Thyroid gland (tissue), 4 donors: ENCODE measurements at places on chromosomes 7 and 10. TPM values are rescaled to one million over a fixed set of nuclear protein-coding genes. Genes with fewer than 3 reads are reported as not detected.

The SAMD9 gene
- 7.5 TPM for total RNA-seq

The RSPH10B2 gene
- 2.6 TPM for total RNA-seq

The IRF5 gene
- 5.2 TPM for total RNA-seq

The CAV1 gene
- 490 TPM for total RNA-seq

The CACNA2D1 gene
- total RNA-seq, result 81.7 TPM

The KIAA1217 gene
- 67.3 TPM for total RNA-seq

- DNase-seq, result no peak
These were observed 172.4 kb downstream of the PRPF18 start for GRCh38 chr10:13759168-13759567.

DNA sequence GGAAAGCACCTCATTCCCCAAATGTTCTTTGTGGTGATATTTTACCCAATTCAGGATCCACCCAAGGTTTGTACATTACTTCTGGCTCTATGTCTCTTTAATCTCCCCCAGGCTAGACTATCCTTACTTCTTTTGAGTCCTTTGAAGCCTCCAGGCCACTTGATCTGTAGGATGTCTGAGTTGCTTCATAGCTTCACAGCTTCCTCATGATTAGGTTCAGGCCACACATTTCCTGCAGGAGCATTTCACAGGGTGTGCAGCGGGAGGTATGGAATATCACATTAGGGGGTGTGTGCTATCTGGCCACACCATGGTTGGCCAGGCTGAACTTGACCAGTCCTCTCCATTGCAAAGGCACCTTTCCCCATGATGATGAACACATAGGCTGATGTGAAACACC, 18.7 kb downstream of the TSPAN15 start:
- no peak for DNase-seq

GRCh38 chr7:155896531-155897263, 84.4 kb upstream of the SHH start:
- DNase-seq, result no peak

DNA sequence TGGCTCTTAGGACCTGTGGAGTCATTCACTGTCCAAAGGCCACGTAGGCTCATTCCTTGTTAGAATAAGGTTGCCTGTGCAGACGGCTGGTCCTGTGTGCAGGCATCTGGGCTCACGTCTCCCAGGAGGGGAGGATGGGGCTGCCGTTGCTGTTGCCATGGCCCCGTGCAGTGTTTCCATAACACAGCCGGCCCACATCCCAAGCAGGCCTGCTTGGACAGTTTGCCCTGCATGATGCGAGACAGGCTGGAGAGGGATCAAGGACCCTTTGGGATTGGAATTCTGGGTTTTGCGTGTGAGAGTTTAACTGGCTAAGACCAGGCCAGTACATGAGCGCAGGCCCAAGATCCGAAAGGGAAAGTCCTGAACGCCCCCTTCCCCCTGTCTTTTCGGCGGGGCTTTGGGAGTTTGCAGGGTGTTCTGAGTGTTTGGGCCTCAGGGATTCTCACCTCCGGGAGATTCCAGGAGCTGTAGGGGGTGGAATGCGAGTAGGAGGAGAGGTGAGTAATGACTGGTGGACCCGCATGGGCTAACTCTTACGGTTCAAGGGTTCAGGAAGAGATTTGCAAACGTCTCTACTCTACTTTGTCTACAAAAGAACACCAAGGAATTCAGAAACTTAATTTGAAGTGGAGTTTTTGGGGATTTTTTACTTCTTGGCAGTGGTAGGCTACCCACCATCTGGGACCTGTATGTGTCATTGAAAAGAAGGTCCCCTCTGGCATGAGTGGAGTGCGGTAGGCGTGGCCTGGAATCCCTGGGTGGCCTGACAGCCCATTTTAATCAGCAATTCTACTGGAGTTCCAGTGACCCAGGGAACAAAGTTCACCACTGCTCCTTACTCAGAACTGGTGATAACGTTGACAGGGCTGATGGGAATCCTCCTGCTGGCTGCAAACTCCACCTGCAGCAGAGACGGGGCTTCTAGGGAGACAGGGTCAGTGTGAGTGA, 125.4 kb downstream of the ITIH5 start:
- peak; percentile 44 for DNase-seq

- no peak for DNase-seq
These were observed 30.5 kb downstream of the NPS start for GRCh38 chr10:127579640-127580039.

GRCh38 chr10:77442699-77443189, 194.9 kb downstream of the KCNMA1 start:
- no peak for DNase-seq

DNA sequence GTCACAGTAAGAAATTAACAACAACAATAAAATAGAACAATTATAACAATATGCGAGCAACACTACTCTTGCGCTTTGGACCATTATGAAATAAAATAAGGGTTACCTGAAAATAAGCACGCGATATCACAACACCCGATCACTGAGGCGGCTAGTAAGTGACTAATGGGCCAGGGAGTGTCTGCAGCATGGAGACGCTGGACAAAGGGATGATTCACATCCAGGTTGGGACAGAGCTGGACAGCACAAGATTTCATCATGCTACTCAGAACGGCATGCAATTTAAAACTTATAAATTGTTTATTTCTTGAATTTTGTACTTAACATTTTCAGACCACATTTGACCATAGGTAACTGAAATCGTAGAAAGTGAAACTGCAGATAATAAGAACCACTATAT, 15.6 kb downstream of the HIBADH start:
- no peak for DNase-seq

DNA sequence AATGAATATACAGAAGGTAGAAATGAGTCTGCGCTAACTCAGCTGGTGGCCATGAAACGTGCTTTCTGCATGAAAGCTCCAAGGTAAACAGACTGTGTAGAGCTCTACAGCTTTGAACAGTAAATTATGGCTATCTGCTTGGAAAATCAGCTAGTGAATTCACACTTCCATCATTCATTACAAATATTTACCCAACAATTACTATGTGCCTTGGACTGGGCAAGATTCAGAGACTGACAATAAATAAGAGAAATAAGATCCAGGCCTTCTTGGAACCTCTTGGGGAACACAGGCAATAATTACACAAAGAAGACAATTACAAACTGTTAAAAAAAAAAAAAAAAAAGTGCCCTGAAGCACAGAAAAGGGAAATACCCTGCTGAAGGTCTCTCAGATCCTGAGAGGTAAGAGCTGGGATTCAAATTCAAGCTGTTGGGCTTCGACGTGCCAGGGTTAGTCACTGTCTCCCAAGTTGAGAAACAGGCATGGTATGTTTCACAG, 15.8 kb downstream of the TSPAN12 start:
- DNase-seq, result no peak

- no peak for DNase-seq
These were observed 212.2 kb downstream of the PCLO start for GRCh38 chr7:82950436-82950835.

GRCh38 chr7:157522954-157523353, 186.2 kb downstream of the DNAJB6 start:
- DNase-seq, result no peak

GRCh38 chr10:63128443-63128842, 4.7 kb upstream of the NRBF2 start:
- DNase-seq, result no peak

DNA sequence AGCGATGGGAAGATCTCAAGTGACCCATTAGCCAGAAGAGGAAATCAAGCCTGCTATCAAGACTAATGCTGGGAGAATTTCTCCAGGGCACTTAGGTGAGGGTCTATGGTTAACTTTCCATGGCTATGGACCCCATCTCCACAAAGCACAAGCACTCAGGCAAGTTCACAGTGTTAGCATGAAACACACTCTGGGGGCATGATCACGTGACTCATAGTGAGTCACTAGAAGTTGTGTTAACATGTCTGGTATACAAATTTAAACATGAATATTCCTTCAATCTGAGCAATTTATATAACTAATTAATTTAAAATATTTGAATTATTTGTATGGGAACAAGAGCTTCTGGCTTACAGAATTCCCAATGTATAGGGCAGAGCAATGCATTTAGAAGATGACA, 131.8 kb downstream of the FAM204A start:
- DNase-seq, result no peak

DNA sequence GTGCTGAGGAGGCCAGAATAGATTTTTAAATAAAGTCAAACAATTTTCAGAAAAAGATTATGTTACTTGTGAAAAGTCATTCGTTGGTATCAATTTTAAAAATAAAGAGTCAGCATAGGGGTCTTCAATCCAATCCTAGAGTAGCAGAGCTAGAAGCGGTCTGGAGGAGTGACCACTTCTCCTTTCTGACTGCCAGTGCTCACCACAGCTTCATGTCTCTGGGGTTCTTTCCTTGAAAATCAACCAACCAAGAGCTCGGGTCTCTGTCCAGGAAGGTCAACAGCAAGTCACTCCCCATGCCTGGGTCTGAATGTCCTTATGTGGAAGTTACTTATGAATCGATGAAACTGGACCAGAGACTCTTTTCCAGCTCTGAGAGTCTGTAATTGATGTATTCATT, 14.3 kb downstream of the PTPRN2 start:
- DNase-seq, result no peak

DNA sequence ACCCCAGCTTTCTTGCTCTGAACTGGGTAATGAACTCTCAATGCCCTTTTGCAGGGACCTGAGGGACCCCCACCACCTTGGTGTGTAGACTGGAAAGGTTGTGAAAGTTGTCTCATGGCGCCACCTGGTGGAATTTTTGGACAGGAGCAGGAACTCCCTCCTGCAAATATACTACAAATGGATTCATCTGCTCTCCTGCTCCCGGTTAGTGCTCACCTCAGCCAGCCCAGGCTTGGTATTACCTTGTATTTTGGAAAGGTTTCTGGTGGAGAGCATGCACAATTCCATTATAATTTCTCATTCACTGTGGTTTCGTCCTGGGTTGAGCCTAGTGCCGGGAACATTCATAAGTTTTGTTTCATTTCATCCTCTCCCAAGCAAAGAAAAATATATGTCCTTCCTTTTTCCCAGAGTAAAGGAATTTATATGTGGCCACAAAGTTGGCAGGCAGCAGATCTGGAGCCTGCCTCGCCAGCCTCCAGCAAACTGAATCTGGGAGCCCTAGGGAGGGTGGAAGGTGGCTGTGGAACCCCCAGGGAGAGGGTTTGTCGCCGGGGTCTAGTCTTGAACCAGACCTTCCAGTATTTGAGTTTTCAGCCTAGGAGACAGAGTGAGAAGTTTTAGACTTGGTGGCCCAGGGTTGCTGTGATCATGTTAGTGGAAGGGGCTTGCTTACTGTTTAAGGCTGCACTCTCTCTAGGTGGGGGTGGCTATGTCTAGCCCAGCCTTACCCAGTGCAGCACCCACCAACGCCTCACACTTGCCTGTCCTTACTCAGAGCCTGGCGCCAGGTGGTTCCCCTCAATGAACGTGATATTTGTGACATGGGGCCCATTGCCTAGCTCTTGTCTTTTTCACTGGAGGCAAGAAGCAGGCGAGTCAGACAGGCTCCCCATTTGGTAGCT, 9.5 kb downstream of the FAM241B start:
- DNase-seq, result peak; percentile 60

DNA sequence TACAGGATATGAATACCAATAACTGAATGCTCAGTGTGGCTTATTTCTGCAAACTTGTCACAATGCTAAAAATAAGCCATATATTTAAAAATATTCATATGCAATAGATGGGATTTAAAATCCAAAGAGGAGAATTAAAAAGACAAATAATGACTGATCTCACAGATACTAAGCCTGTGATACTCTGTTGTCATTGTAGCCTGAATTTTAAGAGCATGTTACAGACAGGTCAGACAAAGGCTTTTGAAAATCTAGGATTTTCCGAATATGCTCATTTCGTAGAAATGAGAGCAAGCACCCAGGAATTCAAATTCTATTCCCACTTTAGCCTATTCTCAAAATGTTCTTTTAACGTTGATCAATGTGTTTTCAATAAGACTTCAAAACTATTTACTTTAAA, 269.7 kb downstream of the PCDH15 start:
- no peak for DNase-seq

GRCh38 chr10:104209575-104210198, 22.5 kb downstream of the CFAP43 start:
- peak; percentile 29 for DNase-seq

DNA sequence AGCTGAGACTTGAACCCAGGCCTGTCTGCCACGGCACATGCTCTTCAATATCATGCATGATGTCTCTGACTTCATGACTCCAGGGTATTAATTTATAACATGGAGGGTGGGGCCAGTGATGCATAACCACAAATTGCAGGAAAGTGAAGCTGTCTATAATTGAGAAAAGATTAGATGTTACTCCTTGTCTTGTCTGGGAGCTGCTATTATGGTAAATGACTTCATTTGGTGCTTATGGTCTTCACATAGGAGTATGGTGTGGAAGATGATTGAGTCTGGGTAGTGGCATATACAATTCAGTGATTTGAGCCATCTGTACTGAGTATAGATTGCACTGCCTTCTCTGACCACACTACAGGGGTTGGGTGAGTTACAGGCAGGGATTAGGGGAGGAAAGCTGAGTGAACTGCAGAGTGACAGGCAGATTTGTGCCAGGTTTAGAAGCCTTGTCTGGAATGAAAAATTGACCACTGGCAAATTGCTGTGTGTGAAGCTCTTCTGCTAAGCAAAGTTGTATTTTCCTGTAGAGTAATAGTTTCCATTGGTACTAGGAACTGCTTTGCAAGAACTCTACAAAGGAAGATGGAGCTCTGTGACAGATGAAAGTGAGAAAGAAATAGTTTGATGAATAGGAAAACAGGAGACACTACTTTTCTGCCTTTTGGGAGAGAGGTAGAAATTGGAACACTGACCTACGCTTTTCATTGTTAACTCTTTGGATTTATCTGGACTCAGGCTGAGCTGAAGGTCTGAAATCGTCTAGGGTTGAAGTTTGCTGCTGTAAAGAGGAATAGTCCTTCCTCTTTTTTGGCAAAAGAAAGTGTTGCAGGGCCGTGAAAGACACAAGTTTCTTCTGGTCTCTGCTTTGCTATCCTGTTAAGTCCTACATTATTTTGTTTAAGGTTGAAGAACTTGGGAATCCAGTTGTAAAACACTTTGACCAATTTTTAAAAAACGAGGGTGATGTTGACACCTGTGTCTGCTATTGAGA, 2.7 kb downstream of the SND1 start:
- no peak for DNase-seq

GRCh38 chr7:86130268-86130667, 513.4 kb upstream of the GRM3 start:
- no peak for DNase-seq

DNA sequence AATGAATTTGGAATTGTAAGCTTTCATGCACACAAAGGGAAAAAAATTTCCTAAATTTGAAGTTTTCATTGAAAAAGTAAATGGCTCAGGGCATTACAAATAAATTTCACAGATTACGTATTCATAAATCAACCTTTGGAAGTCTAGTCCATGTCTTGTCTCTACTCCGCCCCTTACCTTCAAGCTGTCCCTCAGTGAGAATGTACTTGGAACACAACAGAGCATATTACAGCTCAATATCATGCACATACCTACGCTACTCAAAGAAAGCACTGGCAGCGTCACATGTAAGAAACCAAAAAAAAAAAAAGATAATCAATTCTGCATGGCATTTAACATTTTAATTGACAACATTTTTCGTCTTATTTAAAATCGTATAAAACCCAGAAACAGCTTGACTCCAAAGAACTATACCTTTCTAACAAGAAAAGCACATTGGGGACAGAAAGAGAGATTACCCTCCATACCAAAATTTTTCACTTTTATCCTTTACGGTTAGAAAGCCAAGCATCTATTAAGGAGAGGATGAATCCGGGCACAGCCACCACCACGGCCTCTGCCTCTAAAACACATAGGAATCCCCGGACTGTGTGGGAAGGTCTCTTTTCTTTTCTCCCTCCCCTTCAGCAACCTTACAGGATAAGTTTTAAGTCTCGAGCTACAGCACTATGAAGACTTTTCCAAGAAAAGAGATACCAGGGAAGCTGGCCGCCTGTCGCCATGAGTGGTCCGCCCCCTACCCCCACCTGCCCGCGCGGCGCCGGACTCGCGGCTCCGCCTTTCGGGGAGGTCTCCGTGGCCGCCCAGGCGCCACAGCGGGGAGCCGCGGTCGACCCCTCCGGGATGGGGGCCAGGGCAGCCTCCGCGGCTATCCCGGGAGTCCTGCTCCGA, 1.1 kb downstream of the JMJD1C start:
- no peak for DNase-seq
